ENCODE measurements at places on chromosomes 7 and 10.

- no peak for DNase-seq
Measured at GRCh38 chr7:80945976-80946375, 27.1 kb upstream of the SEMA3C start.

- no peak for DNase-seq
Measured at GRCh38 chr10:121680879-121681655, 82.8 kb upstream of the FGFR2 start.

DNA sequence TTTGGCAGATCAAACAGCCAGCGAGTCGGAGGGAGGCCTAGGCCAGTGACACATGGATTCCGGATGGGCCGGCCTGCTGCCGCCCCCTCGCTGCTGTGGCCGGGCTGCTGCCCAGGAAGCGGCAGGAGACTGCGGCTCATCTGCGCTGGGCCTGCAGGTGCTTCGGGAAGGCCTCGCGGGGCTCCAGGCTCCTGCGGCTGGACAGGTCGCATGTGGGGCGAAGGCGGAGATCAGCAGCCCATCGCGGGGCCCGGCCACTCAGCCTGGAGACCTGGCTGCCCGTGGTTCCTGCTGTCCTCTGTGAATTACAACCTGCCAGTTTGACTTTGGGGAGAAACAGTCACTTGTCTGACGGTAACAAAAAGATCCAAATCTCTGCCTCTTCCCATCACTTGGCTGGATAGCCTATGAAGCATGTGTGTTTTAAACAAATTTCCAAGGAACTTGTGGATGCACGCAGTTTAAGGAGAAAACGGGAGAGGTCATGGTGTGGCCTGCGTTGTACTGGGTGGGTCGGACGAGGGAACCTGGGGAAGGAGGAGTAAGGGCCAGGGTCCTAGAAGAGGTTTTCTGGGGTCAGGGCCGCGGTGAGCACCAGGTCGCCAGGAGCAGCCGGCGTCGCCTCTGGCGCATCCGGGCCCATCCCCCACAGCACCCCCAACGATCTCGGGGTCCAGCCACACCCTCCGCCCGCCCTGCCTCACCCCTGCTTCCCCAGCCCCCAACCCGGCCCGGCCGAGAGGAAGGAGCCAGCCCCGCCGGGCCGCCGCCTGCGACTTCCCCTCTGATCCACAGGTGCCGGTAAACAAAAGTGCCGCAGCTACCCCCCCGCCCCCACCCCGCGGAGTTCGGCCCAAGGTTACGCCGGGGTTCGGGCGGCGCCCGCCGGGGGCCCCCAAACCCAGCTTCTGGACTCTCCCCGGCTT, 1.6 kb downstream of the SPOCK2 start:
- peak; percentile 66 for DNase-seq

GRCh38 chr10:128178302-128178958, 52.2 kb upstream of the MKI67 start:
- peak; percentile 68 for DNase-seq
